ENCODE measurements at places on chromosomes 1 and 21.

- no peak for DNase-seq
Measured at GRCh38 chr1:21670059-21670881, 1.1 kb upstream of the RAP1GAP start.

- no peak for DNase-seq
Measured at GRCh38 chr1:25111706-25112105, 120.6 kb downstream of the SYF2 start.

- no peak for DNase-seq
Measured at GRCh38 chr1:248824301-248824700, 1.4 kb downstream of the SH3BP5L start.

GRCh38 chr1:61337037-61337436 is 254.7 kb downstream of the NFIA start:
- no peak for DNase-seq

DNA sequence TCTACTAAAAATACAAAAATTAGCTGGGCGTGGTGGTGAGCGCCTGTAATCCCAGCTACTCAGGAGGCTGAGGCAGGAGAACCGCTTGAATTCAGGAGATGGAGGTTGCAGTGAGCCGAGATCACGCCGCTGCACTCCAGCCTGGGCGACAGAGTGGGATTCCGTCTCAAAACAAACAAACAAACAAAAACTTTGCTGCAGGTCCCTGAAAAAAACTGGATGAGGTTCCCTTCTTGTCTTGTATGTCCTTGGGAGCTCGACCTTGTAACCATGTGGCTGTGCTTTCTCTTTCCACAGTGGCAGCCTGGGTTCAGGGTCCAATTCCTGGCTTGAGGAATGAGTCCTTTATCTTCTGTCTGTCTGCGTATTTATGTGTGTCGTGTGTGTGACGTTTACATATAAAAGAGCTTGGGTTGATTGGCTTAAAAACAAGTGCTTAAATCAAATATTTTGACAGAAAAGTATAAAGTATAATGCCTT is 18.0 kb upstream of the COX20 start:
- no peak for DNase-seq

- no peak for DNase-seq
Measured at GRCh38 chr1:204128464-204128963, 23.3 kb downstream of the ETNK2 start.

- DNase-seq: no peak
Measured at GRCh38 chr1:163166886-163167555, 35.7 kb downstream of the RGS5 start.

DNA sequence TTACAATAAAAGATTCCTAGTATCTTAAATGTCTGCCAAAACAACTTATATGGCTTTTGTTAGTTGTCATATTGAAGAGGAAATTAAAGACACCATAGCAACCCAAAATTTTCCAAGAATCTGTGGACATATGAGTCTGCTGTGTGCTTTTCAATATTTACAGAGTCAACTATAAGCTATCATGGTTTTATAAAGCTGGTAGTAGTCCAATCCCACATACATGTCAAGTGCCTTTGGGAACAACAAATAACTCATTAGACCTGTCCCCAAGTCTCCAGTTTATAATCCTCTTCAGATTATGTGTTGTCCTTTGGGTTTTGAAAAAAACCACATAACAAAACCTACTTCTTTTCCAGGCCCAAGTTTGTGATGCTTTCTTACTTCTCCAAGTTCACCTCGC is 293.8 kb upstream of the USP25 start:
- DNase-seq: no peak

GRCh38 chr1:88289401-88290102 is 394.5 kb upstream of the PKN2 start:
- DNase-seq: no peak
